Subcutaneous preadipocyte (primary cell): ENCODE measurements at places on chromosomes 3 and 15. TPM values are rescaled to one million over a fixed set of nuclear protein-coding genes. Genes with fewer than 3 reads are reported as not detected.

ARRDC4 gene
- 7.2 and 19.1 TPM in 2 replicates for total RNA-seq

ATP13A5 gene
- total RNA-seq: not detected in 2 replicates

DUOXA2 gene
- not detected in 2 replicates for total RNA-seq

BMF gene
- under 0.01 and 0.20 TPM in 2 replicates for total RNA-seq

ULK3 gene
- total RNA-seq: 14.3 and 18.8 TPM in 2 replicates

BHLHE40 gene
- 25.7 and 43.4 TPM in 2 replicates for total RNA-seq

MAGEF1 gene
- 10.9 and 15.8 TPM in 2 replicates for total RNA-seq
